ENCODE measurements at places on chromosomes 2 and 18. TPM values are rescaled to one million over a fixed set of nuclear protein-coding genes. Genes with fewer than 3 reads are reported as not detected.

UGT1A4 gene
- not detected for total RNA-seq

SULT1C4 gene
- total RNA-seq = 3.2 TPM

KCNIP3 gene
- total RNA-seq = 5.3 TPM

SIX3 gene
- total RNA-seq = not detected

ABHD1 gene
- 2.0 TPM for total RNA-seq

RIOK3 gene
- 54.8 TPM for total RNA-seq

LYG2 gene
- total RNA-seq = not detected

TMEM198 gene
- total RNA-seq = 1.7 TPM

HK2 gene
- 3.8 TPM for total RNA-seq

LRP2 gene
- total RNA-seq = 2.0 TPM

TLX2 gene
- not detected for total RNA-seq

OTOS gene
- total RNA-seq = not detected

UGT1A3 gene
- total RNA-seq = not detected

INO80D gene
- total RNA-seq = 13.1 TPM

LYG1 gene
- 0.77 TPM for total RNA-seq

EGR4 gene
- not detected for total RNA-seq

POTEI gene
- total RNA-seq = not detected

LIMS4 gene
- 2.8 TPM for total RNA-seq

OSBPL1A gene
- total RNA-seq = 95.2 TPM

OBSL1 gene
- 190 TPM for total RNA-seq

GPD2 gene
- 18.5 TPM for total RNA-seq

IL36RN gene
- total RNA-seq = not detected

DNAJC5G gene
- total RNA-seq = 2.1 TPM

KHK gene
- total RNA-seq = 4.0 TPM

CELF4 gene
- 0.52 TPM for total RNA-seq

C2orf78 gene
- total RNA-seq = not detected

SP5 gene
- total RNA-seq = 0.12 TPM

WNT6 gene
- 2.4 TPM for total RNA-seq

KCNJ13 gene
- total RNA-seq = not detected

VWC2L gene
- total RNA-seq = not detected

PAX3 gene
- not detected for total RNA-seq

CPLX4 gene
- not detected for total RNA-seq

CNNM4 gene
- total RNA-seq = 30.8 TPM

FLACC1 gene
- 5.0 TPM for total RNA-seq

RGPD3 gene
- not detected for total RNA-seq

ALK gene
- not detected for total RNA-seq

TUBB8B gene
- total RNA-seq = not detected

HDLBP gene
- total RNA-seq = 420 TPM

SAG gene
- total RNA-seq = not detected

TCF7L1 gene
- 7.1 TPM for total RNA-seq

SRD5A2 gene
- total RNA-seq = not detected

PAX8 gene
- 0.30 TPM for total RNA-seq

EVX2 gene
- not detected for total RNA-seq

DUSP28 gene
- 13.2 TPM for total RNA-seq

RBBP8 gene
- 6.1 TPM for total RNA-seq

UCN gene
- 0.55 TPM for total RNA-seq

TMEM214 gene
- total RNA-seq = 30.9 TPM

FHOD3 gene
- 347 TPM for total RNA-seq

ABCG8 gene
- total RNA-seq = not detected

KCNG2 gene
- not detected for total RNA-seq

C1QL2 gene
- total RNA-seq = not detected

ITGB6 gene
- 4.4 TPM for total RNA-seq

PARD6G gene
- 4.0 TPM for total RNA-seq

FSIP2 gene
- total RNA-seq = 0.20 TPM

Measured in left ventricle myocardium superior (tissue), 1 donor.